ENCODE measurements at places on chromosomes 1 and 21.
A peak's percentile ranks its signal among the peaks of the same experiment; 100 is the strongest.

DNA sequence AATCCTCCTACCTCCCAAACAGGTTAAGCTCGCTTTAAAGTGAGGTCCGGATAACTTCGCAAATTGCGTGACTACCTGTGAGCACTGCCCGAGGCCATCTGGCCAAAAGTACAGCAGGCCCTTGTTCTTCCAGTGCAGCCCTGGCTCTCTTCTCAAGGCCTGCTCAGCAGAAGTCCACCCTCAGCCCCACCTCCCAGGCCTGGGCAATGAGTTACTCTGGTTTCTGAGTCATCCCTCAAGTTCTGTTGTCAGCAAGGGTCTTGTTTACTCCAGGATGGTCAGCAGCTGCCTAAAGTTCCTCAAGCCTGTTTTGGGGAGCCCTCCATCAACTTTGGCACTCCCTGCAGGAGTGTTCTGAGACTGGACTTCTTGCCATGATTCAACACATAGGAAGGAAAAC, 101.7 kb downstream of the BCAR3 start:
- DNase-seq = no peak

GRCh38 chr1:94612525-94613204, 71.1 kb upstream of the F3 start:
- DNase-seq = no peak

- DNase-seq = no peak
These were observed 20.3 kb upstream of the TNFRSF1B start for GRCh38 chr1:12146343-12147112.

GRCh38 chr1:243848858-243849420, 1.1 kb downstream of the AKT3 start:
- peak; percentile 21 for DNase-seq

DNA sequence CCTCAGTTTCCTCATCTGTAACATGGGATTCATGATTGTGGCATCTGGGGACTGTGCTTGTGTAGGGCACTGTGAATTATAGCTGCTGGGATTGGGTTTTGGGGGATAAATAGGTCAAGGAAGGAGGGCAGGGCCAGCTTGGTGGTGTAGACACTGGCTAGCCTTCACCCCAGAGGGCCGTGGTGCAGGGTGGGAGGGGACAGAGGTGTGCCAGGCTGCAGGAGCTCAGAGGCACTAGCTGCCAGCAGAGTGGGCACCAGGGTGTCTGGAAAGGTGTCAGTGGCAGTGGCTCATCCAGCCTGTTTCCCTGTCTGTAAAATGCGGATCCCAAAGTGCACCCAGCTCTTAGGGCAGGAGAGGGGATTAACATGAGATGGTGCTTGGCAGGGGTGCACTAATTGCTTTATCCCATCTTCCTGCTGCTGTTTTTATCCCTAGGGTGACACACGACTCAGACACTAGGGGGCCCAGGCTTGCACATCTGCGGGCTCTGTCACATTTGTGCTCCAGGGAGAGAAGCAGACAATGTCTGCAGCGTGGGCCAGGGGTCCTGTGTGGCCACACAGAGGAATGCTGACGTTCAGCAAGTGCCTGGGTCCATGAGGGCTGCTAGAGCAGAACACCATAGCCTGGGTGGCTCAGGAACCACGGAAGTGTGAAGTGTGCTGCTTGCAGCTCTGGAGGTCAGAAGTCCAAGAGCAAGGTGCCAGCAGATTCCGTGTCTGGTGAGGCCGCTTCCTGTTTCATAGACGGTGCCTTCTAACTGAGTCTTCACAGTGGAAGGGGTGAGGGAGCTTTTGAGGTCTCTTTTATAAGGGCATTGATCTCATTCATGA, 19.3 kb downstream of the OBSCN start:
- no peak for DNase-seq

DNA sequence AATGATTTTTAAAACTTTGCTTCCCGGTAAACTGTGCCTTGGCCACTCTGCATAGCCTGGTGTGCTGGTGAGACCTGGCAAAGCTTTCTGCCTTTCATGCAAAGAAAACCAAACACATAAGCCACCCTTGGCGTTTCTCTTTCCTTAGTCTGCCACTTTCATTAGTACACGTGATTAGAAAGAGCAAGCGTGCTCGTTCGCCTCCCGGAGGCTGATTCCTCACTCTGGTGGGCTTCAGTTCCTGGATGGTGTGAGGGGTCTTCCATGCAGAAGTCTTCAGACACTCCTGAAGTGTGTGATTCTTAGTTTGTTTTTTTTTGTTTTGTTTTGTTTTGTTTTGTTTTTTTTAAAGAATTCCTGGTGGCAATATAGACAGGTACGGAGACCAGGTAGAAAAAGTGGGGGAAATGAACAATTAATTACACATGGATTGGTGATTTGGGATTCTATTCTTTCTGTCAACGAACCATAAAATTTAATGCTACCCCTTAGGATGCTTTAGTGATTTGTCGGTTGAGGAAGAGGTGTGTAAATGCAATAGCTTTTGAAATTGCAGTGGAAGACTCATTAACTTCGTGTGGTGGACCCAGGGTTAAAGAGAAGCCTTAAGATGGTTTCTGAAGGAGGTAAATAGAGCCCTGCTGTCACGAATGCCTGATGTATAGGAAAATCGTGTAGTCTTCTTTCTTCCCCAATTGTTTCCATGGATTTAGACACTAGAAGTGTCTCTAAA, 2.1 kb downstream of the GALNT2 start:
- DNase-seq = no peak

DNA sequence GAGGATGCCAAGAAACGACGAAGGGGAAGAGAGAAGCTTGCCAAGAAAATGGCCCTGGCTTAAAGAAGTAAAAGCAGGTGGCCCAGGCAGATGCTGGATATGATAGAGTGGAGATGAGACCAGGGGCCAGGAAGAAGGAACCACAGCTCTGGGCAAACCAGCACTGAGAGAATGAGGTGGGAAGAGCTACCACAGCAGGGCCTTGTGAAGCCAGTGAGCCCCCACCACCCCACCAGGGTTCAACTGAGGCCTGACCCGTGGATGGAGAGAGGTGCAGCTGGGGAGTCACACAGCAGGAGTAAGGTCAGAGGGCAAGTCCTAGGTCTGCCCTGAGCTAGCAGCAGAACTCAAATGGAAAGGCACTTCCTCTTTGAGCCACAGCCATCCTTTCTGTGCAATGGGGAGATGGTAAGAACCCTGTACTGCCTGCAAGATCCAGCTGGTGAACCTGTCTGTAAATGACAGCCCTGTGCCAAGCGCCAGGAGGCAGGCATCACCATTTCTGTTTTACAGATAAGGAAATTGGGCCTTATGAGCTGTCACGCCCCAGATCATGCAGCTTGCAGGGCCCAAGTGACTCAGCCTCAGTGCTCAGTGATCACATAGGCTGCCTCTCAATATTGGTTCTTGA, 8.5 kb downstream of the SH3BGRL3 start:
- peak; percentile 60 for DNase-seq

GRCh38 chr21:32562915-32563314, 22.4 kb downstream of the TCP10L start:
- DNase-seq = no peak

DNA sequence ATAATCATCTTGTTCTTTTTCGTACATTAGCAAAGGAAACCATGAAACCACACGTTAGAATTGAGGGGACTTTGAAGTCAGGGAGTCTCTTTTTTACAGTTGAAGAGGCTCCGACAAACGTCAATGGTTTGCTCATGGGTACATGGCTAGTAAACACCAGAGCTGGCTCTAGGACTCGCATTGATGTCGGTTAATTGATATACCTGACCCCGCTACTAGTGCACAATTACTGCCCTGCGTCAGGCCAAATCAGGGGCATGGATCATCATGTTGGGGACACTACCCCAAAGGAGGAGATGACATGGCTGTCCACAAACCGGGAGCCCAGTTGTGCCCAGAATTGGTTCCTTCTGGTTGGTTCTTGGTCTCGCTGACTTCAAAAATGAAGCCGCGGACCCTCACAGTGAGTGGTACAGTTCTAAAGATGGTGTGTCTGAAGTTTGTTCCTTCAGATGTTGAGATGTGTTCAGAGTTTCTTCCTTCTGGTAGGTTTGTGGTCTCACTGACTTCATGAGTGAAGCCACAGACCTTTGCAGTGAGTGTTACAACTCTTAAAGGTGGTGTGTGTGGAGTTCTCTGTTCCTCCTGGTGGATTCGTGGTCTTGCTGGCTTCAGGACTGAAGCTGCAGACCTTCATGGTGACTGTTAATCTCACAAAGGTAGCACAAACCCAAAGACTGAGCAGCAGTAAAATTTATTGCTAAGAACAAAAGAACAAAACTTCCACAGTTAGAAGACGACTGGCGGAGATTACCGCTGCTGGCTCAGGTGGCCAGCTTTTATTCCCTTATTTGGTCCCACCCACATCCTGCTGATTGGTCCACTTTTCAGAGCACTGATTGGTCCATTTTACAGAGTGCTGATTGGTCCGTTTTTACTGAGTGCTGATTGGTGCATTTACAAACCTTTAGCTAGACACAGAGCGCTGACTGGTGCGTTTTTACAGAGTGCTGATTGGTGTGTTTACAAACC, 126.9 kb upstream of the ERRFI1 start:
- DNase-seq = no peak

DNA sequence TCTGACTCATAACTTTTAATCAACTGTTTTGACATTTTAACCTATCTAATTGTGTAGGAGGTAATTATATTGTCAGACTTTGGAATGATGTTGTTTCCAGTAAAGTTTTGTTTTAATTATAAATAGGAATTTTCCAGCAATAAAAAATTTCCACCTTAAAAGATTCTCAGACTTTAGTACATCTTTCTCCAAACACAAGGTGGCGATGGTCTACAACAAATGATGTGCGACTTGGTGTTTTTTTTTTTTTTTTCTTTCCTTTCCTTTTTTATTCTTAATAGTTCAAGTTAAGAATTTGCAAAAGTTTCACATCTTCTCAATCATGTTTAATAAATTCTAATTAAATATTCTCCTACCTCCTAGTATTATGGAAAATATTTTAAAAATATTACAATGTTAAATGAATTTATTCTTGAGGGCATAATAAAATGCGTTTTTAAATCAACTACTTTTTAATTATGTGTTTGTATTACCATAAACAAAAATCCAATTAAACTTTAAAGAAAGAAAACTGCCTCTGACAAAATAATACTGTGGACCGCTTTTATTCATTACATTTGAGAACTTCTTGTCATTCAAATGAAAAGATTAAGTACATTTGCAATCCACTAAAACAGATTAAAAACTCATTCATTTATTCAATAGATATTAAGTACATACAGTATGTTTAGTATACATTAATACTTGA, 4.4 kb upstream of the ADAMTS1 start:
- DNase-seq = no peak

DNA sequence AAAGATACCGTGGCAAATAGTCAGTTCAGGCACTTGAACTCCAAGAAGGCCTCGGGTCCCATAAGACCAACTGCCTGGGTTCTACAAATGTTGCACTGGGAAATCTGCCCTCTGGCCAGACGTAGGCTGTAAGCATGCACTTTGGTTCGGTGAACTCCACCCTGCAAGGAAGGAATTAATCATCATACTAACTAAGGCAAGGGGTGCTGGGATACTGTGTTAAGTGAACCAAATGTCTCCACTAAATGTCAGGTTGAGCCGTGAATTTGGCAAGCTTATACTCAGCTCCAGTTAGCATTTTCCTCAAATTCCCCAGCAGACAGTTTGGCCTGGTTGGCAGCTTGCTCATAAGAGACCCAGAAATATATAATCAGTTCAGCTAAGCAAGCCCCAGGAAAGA, 385.9 kb downstream of the GPATCH2 start:
- no peak for DNase-seq

DNA sequence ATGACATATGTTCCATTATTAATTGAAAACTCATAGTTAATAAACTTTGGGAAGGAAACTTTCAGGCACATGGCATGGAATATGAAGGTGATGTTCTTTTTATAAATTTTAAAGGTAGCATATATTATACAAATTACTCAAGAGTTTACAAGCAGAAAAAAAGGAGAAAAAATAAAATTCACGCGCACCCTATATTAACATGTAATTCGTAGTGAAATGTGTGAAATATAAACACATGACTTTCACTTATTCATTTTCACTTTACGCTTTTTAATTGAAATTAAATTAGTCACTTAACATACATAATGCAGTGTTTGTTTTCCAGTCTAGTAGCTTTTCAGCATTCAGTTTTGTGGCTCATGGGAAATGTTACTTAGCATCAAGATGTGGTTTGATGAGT, 27.4 kb upstream of the SCYL3 start:
- DNase-seq = no peak

GRCh38 chr1:206656936-206657335, 21.6 kb downstream of the DYRK3 start:
- DNase-seq = no peak

- peak; percentile 29 for DNase-seq
These were observed 23.5 kb downstream of the LRRC8D start for GRCh38 chr1:89844241-89844807.

GRCh38 chr1:24228311-24228710, 41.2 kb upstream of the IFNLR1 start:
- no peak for DNase-seq

DNA sequence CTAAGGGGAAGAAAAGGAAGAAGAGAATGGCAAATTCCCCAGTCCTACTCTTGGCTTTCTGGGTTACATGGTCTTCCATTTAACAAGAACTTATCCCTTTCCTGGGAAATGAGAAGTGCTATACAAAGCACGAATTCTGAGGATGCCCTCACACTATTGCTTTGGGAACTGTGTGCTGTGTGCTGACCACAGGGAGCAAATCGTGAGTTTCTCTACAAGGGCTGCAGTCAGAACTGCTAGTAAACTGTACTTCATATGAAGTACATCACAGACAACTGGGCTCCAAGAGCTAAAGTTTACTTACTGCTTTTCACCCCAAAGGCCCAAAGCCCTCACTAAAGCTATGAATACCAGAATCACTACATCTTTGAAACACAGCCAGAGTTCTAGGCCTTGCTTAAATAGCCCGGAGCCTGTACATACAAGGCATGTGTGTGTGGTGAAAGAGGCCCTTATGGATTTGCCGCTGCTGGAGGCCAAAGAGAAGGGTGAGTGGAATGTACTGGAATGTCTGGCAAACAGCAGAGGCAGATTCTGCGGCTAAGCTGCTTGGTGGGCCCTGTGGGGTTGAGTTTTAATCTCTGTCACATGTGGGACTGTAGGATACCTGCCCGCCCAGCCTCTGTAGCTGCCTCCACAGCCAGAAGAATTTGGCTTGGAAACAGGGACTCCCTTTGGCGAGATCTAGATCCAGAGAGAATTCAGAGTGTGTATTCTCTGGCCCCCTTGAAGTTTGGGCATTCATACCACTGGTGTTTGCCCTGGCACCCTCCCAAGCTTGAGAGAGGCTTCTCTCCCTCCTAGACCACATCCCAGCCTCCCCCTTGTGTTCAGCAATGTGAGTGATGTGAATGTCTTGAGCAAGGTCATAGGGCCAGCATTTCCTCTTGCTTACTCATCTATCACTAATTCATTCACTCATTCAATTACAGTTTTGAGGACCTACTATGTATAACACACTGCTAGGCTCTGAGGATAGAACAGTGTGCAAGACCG, 21.9 kb upstream of the TRIM67 start:
- no peak for DNase-seq

DNA sequence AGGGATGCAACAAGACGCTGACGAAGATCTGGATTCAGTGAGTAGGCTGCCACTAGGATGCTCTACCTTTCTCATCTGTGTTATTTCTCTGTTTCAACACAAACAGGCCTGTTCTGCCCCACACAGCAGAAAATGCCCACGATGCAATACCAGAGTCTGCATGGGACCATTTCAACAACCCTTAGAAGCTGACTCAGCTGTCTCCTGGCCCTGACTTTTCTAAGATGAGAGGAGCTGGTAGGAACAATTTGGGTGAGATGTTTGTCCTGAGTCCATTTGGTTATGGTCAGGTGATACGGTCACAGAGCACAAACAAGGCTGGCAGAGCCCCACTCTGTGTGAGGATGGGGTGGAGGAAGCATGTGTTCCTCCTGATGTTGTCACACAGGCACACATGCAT, 11.5 kb upstream of the SLC2A1 start:
- DNase-seq = no peak
